Activated CD4-positive, alpha-beta T cell treated with anti-CD3 and anti-CD28 coated beads, Interleukin-2, amount 10 ng/mL, durations not matched to agents 24 days and 14 days (primary cell): ENCODE measurements at places on chromosomes 7 and 10.

GRCh38 chr10:7483848-7484247, 73.0 kb upstream of the SFMBT2 start:
- peaks cover 3% of the 10 kb centered on the region for H3K36me3 ChIP-seq
- peak overlapping the region; percentile 82 for H3K27ac ChIP-seq
- no peaks in the 10 kb centered on the region for H3K27me3 ChIP-seq
- DNase-seq = no peak
- H3K4me3 ChIP-seq = peak overlapping the region; percentile 61
- H3K4me1 ChIP-seq = peaks cover 71% of the 10 kb centered on the region

GRCh38 chr10:31942892-31943291, 14.3 kb upstream of the ARHGAP12 start:
- H3K27me3 ChIP-seq = peaks cover 3% of the 10 kb centered on the region
- no peak overlapping the region for H3K4me3 ChIP-seq
- peaks cover 9% of the 10 kb centered on the region for H3K4me1 ChIP-seq

GRCh38 chr10:95542330-95542729, 18.8 kb downstream of the SORBS1 start:
- H3K36me3 ChIP-seq = no peaks in the 10 kb centered on the region
- H3K4me3 ChIP-seq = no peak overlapping the region
- H3K27ac ChIP-seq = no peak overlapping the region
- DNase-seq = no peak
- H3K4me1 ChIP-seq = no peaks in the 10 kb centered on the region

DNA sequence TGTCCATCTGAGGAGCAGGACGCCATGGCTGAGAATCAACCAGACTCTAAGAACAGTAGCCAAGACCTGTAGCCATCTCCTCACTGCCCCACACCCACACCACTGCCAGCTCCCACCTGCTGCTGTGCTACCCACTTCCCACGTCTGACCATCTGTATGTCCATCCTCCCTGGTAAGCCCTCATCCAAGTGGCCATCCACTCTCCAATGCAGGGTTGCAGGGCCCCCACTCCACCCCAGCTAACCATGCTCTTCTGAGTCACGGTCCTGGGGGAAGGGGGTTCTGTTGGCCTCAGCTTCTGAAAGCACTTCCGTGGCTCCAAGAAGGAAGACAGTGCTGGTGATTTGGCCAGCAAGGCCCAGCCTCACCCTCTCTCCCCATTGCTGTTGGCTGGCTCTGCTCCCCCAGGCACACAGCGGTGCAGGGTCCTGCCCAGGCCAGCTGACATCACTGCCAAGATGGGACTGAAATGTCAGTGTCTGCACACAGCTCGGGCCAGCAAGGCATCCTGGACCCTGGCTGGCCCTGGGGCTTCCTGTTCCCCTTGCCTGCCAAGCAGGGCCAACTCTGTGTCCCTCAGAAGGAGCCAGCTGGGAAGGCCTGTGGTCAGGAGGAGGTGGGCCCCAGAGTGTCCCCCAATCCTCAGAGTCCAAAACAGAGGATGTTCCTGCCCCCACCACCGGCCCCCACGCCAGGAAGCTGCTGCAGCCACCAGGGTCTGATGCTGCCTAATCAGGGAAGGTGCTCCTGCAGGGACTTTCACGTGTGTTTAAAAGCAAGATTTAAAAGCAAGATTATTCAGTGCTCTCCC, 17.5 kb downstream of the RASGEF1A start:
- peaks cover 22% of the 10 kb centered on the region for H3K27me3 ChIP-seq
- no peaks in the 10 kb centered on the region for H3K4me1 ChIP-seq
- DNase-seq = no peak

DNA sequence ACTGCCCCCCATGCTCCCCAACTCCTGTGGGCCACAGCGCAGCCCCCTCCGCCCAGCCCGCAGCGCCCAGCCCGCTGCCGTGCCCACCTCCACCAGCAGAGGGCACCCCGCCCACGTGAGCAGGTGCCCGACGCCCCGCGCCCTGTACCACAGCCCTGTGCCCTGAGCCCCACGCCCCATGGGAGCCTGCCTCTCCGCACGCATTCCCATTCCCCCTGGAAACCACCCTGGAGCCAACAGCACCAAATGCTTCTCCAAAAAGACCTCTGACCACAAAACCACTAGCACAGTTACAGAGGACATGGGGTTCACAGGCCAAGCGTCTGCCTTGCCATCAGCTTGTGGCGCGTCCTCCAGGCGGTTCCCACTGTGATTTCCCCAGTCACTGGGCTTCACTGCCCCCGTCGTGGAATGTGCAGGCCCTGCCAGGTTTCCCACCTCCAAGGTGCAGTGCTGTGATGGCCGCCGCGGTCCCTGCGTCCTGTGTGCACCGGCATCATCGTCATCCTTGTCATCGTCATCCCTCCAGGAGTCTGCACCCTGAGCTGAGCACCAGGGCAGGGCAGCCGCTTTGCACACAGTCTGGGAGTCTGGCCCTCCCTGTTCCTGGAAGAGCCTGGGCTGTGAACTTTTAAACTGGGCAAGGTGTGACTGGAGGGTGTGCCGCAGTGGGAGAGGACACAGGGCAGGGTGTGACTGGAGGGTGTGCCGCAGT, 61.7 kb downstream of the PWWP2B start:
- no peaks in the 10 kb centered on the region for H3K4me1 ChIP-seq
- H3K27ac ChIP-seq = no peak overlapping the region
- no peak overlapping the region for H3K4me3 ChIP-seq
- DNase-seq = peak; percentile 92
- H3K27me3 ChIP-seq = peaks cover 1% of the 10 kb centered on the region

- no peak for DNase-seq
- no peaks in the 10 kb centered on the region for H3K27me3 ChIP-seq
- H3K36me3 ChIP-seq = no peaks in the 10 kb centered on the region
Measured at GRCh38 chr10:117449636-117450035, 74.4 kb upstream of the PDZD8 start.

DNA sequence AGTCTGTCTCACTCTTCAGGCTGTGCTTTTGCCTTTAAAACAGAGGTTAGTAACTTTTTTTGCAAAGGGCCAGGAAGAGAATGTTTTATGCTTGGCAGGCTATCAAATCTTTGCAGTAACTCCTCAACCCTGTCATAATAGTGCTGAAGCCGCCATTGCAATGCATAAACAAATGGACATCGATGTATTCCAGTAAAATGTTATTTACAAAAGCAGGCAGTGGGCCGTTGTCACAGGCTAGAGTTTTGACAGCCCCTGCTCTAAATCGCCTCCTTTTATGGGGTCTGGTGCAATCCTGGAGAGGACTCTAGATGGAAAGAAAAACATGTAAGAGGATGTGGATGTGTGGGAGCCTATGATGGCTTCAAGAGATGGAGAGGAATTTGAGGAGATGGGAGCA, 568.3 kb downstream of the TYW1 start:
- DNase-seq = no peak
- no peaks in the 10 kb centered on the region for H3K27me3 ChIP-seq
- no peaks in the 10 kb centered on the region for H3K4me1 ChIP-seq
- no peak overlapping the region for H3K27ac ChIP-seq
- H3K36me3 ChIP-seq = no peaks in the 10 kb centered on the region
- H3K4me3 ChIP-seq = no peak overlapping the region
